Renal cortex interstitium (tissue), 15 donors: ENCODE measurements at places on chromosomes 3 and 15.

GRCh38 chr3:113968986-113969385 lies 21.2 kb downstream of the ZDHHC23 start:
- no peak for DNase-seq

DNA sequence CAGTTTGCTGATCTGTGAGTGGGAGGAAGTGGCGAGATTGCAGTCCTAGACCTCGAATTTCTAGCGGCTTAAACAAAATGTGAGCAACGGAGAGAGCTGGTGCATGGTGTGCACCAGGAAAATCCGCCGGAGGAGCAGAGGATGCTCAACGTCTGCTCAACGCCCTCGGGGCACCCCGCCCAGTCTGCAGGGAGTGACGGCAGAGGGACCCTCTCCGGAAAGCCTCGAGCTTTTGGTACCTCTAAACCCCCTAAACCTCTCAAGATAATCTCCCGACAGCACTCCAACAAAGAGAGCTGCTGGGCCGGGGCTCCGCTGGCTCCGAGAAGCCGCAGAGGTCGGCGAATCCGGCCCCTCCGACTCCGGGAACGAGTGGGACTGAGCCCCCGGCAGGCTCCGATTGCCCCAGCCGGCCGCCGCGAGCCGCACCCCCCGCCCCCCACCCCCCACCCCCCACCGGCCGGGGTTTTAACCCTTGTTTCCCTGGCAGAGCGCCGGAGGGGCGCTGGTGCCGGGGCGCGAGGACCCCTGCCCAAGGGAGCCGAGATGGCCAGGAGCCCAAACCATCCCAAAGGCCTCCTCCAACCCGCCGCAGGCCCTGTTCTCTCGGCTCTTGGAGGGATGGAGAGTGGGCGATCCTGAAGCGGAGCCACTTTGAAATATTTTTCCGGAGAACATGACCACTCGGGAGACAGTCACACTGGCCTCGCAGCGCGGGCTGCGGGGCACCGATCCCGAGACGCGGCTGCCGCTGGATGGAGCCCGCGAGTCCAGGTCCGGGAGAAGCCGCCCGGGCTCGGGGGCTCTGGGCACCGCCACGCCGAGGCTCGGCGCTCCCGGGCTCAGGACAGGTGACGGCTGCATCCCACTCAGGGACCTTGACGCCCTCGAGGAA lies 1.5 kb downstream of the MEGF11 start:
- peak; percentile 49 for DNase-seq

GRCh38 chr3:12149029-12149428 lies 9.7 kb downstream of the TIMP4 start:
- no peak for DNase-seq

DNA sequence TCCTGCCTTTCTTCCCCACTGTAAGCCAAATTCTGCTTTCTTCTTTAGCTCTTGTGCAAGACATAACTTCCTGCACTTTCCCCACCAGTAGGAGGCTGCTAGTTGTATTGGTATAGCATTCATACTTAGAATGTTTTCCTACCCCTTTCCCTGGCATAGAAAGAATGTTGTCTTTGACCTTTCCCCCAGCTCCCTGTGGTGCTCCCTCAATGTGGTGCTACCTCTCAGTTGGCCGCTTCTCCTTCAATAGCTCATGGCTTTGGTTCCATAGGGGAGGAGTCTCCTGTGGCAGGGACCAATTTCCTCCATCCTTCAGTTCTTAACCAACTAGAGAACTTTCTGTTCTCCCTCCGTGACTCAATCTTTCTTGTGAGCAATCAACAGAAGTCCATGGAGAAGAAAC lies 67.5 kb upstream of the AKAP13 start:
- no peak for DNase-seq

- DNase-seq, result no peak
Observed at GRCh38 chr3:151015767-151016477, 43.4 kb upstream of the CLRN1 start.

- DNase-seq, result no peak
Observed at GRCh38 chr15:28930476-28931291, 44.9 kb downstream of the APBA2 start.

- DNase-seq, result peak; percentile 31
Observed at GRCh38 chr3:104596551-104596950, 770.2 kb upstream of the ALCAM start.

DNA sequence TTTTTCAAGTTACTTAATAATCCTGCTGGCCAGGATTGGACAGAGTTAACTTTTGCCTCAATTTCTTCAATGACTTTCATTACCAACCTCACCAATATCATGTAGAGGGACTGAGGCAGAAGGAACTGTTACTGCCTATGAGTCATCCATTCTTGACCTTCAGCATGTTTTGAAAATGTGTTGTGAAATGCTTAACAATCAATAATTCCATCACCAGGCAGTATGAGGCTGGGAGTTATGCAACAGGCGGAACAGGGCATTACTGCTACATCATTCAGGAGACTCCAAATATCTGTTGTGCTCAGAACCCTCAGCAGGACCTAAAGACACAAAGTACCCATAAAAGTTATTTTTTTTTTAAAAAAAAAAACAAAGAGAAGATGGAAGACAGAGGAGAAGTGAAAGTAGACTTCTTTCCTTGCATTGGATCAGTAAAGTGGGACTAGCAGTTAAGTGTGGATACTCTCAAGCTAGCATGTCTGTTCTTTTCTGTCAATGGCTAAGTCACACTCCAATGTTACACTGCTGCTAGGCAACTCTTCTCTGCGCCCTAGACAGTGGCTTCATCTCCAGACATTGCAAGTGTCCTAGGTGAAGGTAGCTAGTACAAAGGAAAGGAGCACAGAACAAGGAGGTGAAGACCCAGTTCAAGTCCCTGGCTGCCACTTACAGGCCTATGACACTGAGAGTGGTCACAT lies 184.9 kb upstream of the LPP start:
- no peak for DNase-seq

DNA sequence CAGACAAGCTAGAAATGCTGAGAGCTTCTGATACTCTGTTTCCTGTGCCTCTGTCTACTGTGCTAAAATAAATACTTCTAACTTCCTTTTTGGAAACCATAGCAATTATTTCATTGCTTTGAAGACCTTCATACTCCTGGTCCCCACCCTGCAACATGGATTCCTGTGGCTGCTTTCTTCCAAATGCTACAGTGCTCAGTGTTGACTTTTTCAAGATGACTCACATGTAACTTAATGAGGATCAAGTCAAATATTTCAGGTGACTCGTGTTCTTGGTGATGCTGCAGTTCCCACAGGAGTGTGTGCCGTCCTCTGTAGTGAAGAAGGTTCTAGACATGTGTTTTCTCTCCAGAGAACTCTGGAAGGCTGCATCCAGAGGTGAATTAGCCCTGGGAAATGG lies 288.6 kb downstream of the CLSTN2 start:
- no peak for DNase-seq

DNA sequence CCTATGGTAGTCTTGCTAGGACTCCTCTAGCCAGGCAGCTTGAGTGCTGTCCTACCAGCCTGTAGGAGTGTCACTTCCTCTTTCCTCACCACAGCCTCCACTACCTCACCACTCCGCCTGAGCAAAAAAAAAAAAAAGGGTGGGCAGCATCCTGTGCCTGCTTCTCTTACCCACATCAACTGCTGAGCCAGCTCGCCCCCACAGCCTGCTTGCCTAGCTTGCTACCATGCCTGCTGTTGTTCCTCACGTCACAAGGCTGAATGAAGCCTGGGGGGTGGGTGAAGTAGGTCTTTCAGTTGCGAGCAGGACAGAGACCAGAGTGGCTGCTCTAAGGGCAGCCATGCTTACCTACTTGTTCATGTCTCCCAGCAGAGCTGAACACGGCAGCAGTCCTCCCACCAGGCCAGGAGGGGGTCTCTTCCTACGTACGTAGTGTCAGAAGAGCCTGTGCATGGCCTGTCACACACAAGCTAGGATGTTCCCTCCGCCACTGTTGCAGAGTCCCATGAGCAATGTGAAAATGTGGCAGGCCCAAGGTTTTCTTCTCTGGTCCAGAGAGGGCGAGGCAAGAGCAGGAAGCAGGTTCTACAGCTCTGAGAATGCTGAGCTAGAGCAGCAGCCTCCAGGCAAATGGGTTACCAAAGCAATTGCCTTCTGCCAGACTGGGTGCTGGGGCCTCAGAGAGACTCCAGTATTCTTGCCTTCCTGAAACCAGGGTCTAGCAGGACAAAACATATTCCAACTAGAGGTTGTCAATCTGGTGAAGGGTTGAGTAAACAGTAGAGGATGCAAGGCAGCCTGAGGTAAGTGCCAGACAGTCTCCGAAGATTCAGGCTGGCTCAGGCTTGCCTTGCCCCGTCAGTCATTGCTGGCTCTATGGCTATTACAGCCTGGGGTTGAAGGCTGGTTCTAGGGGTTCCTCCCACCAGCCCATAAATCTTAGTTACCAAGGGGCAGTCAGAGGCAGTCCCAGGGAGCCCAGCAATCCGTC lies 8.1 kb downstream of the PPM1M start:
- no peak for DNase-seq
